Myocyte (in vitro differentiated cells): ENCODE measurements at places on chromosomes 12 and 14. TPM values are rescaled to one million over a fixed set of nuclear protein-coding genes. Genes with fewer than 3 reads are reported as not detected.

GRCh38 chr14:76081642-76082041 lies 70.1 kb upstream of the GPATCH2L start:
- no peak for DNase-seq

GRCh38 chr14:33511851-33512640 lies 438.8 kb downstream of the EGLN3 start:
- peak; percentile 1 for DNase-seq

DNA sequence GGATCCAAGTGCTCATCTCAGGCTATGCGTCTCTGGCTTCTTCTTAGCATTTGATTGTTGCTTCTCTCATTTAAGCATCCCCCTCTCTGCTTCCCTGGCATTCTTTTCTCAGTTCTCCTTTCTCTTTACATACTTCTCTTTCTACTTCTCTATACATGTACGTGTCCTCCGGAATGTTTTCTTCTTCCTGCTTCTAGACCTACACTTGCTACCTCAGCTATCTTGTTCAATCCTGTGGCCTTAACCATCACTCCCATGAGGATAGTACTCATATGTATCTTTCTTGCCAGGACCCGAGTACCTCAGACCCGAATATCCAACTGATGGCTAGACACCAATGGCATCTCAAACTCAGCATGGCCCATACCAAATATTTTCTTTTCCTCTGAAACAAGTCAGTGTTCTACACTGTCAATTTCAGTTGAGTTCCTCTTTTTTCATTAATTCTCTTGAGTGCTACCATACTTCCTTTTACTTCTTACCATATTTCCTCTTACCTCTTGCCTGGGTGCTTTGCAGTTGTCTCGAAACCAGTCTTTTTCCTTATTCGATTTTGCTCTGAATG lies 115.1 kb upstream of the SLC38A2 start:
- DNase-seq: no peak

GRCh38 chr12:8678661-8679111 lies 16.1 kb upstream of the MFAP5 start:
- DNase-seq: no peak

- DNase-seq: no peak
Measured at GRCh38 chr12:6653342-6653741, 6.1 kb upstream of the ACRBP start.

The TOGARAM1 gene
- total RNA-seq: 35.3 and 44.0 TPM in 2 replicates

GRCh38 chr14:90518941-90519256 lies 122.1 kb downstream of the CALM1 start:
- DNase-seq: no peak

- DNase-seq: no peak
Measured at GRCh38 chr12:56633468-56634241, 3.5 kb upstream of the BAZ2A start.

GRCh38 chr12:89901906-89902642 lies 193.4 kb upstream of the ATP2B1 start:
- no peak for DNase-seq

GRCh38 chr14:96198430-96199130 lies 6.1 kb upstream of the BDKRB2 start:
- DNase-seq: no peak

GRCh38 chr12:91367234-91367849 lies 184.7 kb upstream of the DCN start:
- DNase-seq: peak; percentile 53
